A549 treated with CORT108297 at 1 μM for 4 hours (cell line): ENCODE measurements at places on chromosomes 16 and 17. TPM values are rescaled to one million over a fixed set of nuclear protein-coding genes. Genes with fewer than 3 reads are reported as not detected.

Gene PPP1R27
- 0.10 to 0.43 TPM (median 0.17 TPM) in 4 of 5 replicates, not detected in the other for total RNA-seq

Gene HLF
- total RNA-seq: 0.08 to 0.23 TPM (median 0.16 TPM) in 5 replicates

Gene SPEM1
- 0.13 TPM in 1 of 5 replicates, not detected in the others for total RNA-seq

Gene KRTAP3-2
- 0.20 to 0.42 TPM (median 0.34 TPM) in 5 replicates for total RNA-seq

Gene ABCC6
- 0.97 to 1.4 TPM (median 1.1 TPM) in 5 replicates for total RNA-seq

Gene STX1B
- 1.5 to 1.9 TPM (median 1.7 TPM) in 5 replicates for total RNA-seq

Gene VTN
- total RNA-seq: 16.9 to 24.9 TPM (median 20.6 TPM) in 5 replicates

Gene TEKT3
- total RNA-seq: 0.16 to 0.21 TPM in 2 of 5 replicates, not detected in the others

Gene CD7
- total RNA-seq: 0.05 to 0.15 TPM (median 0.10 TPM) in 4 of 5 replicates, not detected in the other

Gene CTNS
- 13.6 to 18.1 TPM (median 15.1 TPM) in 5 replicates for total RNA-seq

Gene TNP2
- total RNA-seq: not detected in 5 replicates
